ENCODE measurements at places on chromosomes 3 and 15. TPM values are rescaled to one million over a fixed set of nuclear protein-coding genes. Genes with fewer than 3 reads are reported as not detected.

DNA sequence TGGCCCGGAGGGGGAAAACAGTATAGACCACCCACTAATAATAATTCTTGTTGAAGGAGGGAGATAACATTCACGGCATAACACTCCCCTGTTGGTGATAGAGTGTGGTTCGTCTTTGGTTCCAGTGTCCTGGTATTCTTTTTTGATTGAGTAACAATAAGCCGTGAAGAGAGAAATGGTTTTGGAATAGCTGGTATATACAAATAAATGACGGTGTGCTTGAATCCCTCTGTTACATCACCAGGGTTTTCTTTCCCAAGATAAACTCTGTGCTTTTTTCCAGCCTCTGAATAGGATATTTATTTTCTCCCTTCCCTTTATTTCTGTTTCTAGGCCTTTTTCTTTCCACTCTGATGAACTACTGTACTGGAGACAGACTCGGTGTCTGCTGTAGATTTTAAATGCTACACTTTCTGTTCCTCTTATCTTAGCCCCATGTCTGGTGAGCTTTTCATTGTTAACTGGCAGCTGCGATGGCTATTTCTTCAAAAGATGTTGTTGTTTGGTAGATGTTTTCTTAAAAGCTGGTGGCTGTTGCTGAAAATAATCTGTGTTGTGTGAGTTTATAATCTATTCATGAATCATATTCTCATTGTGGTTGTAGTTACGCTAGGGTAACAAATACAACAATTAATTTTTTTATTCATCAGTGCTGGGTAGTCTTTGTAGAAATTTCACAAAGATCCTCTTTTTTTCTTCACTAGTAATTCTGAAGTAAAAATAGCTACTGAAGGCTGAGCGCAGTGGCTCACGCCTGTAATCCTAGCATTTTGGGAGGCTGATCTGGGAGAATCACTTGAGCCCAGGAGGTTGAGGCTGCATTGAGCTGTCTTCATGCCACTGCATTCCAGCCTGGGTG lies 15.5 kb upstream of the SCAANT1 start:
- DNase-seq: no peak

DNA sequence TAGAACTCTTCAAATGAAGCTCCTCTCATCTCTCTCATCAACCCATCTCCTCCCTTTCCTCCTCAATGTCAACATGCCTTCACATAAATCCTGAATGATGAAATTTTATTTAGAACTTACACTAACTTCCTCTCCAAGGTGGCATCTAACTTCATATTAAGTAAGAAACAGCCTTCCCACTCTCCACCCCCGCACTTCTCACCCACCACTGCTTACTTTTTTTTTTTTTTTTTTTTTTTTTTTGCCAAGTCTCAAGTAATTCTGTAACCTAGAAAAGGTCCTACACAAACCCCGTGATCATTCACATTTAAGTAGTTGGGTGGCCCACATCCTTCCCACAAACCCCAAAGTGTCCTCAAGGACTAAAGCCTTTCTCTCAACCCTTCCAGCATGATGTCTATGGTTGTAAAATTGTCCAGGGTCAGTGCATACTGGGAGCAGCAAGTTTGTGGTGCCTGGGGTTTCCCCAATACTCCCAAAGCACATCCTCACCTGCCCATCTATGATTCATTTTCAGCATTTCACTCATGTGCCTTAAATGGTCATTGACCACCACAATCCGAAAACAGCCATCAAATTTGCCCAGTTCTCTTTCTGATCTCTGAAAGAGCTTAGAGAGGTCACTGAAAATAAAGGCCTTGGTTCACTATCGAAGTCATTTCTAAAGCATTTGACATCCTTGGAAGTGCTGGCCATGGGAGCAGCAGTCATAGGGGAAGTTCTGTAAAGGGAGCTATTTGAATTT lies 47.2 kb downstream of the CD86 start:
- no peak for DNase-seq

The MINAR1 gene
- 1.1 TPM for polyA plus RNA-seq

The SHC4 gene
- 2.9 TPM for polyA plus RNA-seq

The MOBP gene
- not detected for polyA plus RNA-seq

DNA sequence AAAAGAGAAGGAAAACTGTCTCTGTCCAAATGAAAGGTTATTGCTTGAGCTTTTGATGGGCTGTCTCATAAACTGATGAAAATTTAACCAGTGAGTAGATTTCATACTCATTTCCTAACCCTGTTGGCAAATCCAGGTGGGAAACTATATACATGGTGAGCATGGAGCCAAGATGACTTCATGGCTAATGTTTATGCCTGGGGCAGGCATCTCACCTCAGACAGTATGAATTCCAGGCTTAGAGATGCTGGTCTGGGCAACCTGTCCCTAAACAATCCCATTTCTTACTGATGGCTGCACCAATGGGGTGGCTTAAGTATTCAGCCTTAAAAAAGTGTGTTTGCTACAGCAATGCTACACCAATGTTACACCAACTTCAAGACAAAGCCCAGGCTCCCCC lies 58.1 kb downstream of the SLTM start:
- DNase-seq: no peak
